ENCODE measurements at places on chromosomes 6 and 20.

DNA sequence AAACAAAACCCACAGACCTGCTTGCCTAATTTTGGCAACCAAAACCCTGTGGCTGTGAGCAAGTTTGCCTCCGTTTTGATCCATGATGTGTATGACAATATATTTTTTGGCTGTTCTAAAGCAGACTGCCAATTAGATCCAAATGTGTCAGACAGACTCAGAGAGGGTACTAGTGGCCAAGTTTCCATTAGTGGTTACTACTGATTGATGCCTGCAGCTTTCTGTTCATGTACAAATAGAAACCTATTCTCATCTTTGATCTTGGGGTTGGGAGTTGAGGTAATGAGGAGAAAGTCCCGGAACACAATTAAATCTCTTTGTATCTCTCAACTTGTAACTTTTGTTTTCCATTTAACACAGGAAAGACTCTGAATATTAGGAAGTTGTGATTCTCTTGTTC is 100.9 kb downstream of the RNF144B start:
- DNase-seq, result no peak

DNA sequence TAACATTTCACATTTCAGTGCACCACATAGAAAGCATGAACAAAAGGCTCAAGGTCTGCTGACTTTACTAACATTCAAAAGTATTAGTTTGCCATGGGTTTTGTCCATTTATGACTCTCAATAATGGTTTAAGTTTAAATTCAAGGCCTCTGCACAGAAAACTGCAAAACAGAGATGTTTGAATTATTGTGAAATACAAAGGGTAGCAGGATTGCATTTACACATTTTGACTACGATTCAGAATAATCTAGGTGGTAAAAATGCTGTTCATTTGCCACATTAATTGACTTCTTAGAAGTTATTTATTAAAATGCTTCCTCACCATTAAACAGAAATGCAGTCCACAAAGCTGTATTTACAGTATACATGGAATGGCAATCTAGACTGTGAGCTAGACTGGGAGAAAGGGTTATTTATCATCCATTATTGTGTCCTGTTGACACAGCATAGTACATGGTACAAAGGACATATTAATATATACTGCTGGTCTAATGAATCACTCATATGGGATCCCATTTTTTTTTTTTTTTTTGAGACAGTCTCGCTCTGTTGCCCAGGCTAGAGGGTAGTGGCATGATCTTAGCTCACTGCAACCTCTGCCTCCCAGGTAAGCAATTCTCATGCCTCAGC is 18.0 kb downstream of the USP49 start:
- DNase-seq, result no peak

- no peak for DNase-seq
Observed at GRCh38 chr6:52497652-52498408, 77.7 kb downstream of the EFHC1 start.

DNA sequence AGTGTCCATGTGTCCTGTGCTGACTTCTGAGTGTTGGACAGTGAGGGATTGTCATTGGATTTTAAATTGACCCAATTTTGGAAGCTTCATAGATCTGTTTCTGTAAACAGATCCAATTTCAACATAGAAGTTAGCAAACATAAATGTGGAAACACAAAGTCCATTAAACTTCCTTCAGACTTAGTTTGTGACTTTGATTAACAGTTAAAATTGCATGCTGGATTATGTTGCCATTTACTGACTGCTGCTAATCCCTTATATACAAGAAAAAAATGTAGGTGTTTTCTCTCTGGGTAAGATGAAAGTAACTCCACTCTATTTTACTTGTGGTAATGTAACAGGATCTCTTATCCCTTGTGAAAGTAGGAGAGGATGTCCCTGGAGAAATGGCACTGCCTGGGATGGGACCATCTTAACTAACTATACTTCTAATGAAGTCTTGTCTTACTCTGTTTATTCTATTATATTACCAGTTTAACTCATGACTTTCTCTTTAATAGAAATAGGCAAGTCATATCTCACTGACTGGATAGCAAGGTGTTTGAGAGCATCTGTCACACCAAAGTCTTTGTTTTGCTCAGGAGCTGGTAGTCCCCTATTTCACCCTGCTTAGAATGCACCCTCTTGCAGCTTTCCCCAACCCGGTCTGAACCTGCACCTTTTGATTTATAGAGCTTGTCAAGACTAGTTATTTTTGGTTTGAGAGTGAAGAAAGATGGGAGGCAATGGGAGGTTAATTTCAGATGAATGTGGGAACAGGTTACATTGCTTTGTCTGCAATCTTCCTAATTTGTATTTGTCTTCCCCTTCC is 7.2 kb downstream of the TPX2 start:
- no peak for DNase-seq

GRCh38 chr6:157561929-157562810 is 181.2 kb downstream of the ZDHHC14 start:
- DNase-seq, result no peak

DNA sequence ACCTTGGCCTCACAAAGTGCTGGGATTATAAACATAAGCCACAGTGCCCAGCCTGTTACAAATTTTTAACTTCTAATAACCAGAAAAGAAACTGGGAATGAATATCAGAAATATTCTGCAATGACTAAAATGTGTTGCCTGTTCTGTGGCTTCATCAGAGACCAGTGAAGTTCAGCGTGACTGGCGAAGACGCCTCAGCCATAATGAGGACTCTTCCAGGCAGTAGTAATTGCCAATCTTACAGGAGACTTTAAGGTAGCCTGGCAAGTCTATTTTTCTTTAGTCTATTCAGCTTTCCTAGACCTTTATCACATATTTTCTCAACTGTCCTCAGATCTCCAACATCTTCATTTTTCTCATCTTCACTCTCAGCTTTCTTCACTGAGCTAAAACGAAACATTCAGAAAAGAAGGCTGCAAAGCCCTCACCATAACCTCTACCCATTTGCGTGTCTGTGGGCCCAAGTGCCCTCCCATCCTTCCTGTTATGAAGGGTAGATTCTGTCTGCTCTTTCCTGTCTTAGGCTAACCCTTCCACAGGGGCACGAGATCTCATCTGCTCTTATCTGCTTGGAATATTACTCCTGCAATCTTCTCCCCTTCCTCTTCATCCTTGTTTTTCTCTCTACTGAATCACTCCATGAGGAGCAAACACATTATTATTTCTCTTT is 42.0 kb upstream of the OLIG3 start:
- no peak for DNase-seq

- DNase-seq, result no peak
Observed at GRCh38 chr6:159118924-159119323, 50.3 kb upstream of the FNDC1 start.

GRCh38 chr20:52172392-52173047 is 19.1 kb downstream of the ZFP64 start:
- no peak for DNase-seq

DNA sequence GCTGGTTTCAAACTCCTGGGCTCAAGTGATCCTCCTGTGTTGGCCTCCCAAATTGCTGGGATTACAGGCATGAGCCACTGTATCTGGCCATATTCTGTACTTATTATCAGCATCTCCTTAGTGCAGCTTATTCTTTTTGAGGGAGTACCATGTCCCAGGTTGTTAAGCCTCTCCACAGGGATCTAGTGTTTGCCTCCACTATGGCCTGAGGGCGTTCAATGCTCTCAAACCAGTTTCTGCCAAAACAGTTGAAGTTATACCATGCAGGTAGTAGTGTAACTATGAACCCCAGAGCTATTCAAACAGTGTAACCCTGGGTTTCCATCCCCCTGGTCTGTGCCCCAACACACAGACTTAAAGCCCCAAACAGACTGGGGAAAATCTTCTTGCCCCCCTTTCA is 81.7 kb downstream of the BACH2 start:
- no peak for DNase-seq

GRCh38 chr6:142871910-142872331 is 73.1 kb downstream of the HIVEP2 start:
- no peak for DNase-seq

Measured in cardiac septum (tissue), 1 donor.